ENCODE measurements at places on chromosomes 1 and 21.

DNA sequence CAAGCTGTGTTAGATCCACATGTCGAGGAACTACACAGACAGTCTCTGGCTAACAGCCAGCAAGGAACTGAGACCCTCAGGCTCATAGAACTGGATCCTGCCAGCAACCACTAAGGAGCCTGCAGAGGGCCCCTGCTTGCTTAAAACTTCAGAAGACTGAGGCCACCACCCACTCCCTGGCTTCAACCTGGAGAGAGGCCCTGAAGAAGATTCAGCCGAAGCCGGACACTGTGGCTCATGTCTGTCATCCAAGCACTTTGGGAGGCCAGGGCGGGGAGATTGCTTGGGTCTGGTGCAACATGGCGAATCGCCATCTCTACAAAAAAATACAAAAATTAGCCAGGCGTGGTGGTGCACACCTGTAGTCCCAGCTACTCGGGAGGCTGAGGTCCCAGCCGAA lies 92.6 kb upstream of the TMPRSS2 start:
- no peak for DNase-seq

- no peak for DNase-seq
Measured at GRCh38 chr1:153649863-153650235, 8.7 kb upstream of the SNAPIN start.

- no peak for DNase-seq
Measured at GRCh38 chr1:113168946-113169345, 95.9 kb downstream of the LRIG2 start.

- no peak for DNase-seq
Measured at GRCh38 chr1:200917291-200917817, 22.7 kb downstream of the INAVA start.

- DNase-seq: peak; percentile 50
Measured at GRCh38 chr21:21101911-21102310, 103.7 kb downstream of the NCAM2 start.

- no peak for DNase-seq
Measured at GRCh38 chr1:223770621-223771315, 58.4 kb downstream of the CAPN2 start.

DNA sequence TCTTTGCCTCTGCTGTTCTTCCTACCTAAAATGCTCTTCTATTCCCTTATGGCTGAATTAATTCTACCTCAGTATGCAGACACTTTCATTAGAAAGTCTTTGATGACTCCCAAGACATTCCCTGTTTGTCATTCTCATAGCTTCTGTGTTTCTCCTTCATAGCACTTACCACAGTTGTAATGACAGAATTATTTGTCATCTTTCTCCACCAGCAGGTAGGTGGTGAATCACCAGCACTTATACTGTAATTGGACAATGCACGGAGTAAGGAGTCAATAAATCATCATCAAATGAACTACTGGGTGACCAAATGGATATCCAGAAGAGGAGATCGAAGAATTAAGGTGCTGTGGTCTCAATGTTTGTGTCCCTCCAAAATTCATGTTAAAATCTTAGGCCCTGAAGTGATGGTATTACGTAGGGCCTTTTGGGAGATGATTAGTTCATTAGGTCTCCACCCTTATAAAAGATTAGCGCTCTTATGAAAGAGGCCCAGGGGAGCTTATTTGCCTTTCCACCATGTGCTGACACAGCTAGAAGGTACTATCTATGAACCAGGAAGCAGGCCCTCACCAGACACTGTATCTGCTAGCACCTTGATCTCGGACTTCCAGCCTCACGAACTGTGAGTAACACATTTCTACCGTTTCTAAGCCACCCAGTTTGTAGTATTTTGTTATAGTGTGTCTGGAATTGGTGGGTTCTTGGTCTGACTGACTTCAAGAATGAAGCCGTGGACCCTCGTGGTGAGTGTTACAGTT lies 2.4 kb upstream of the CCT8 start:
- no peak for DNase-seq

GRCh38 chr21:38911484-38912101 lies 105.9 kb downstream of the ETS2 start:
- no peak for DNase-seq

DNA sequence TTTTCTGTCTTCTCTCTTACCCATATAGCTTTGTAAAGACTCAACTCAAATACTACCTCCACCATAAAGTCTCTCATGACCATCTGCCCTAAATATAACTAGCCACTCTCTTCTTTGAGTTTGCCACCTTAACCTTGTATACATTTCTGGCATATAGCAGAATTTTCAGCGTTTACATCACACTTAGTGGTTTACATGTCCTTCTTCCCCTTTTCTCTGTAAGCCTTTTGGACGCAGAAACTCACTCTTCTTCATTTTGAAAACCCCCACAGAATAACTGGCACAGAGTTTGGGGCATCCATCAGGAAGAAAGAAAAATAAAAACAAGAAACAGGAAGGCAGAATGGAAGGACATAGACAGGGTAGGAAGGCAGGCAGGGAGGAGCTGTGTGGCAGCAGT lies 131.8 kb upstream of the DUSP10 start:
- peak; percentile 51 for DNase-seq

DNA sequence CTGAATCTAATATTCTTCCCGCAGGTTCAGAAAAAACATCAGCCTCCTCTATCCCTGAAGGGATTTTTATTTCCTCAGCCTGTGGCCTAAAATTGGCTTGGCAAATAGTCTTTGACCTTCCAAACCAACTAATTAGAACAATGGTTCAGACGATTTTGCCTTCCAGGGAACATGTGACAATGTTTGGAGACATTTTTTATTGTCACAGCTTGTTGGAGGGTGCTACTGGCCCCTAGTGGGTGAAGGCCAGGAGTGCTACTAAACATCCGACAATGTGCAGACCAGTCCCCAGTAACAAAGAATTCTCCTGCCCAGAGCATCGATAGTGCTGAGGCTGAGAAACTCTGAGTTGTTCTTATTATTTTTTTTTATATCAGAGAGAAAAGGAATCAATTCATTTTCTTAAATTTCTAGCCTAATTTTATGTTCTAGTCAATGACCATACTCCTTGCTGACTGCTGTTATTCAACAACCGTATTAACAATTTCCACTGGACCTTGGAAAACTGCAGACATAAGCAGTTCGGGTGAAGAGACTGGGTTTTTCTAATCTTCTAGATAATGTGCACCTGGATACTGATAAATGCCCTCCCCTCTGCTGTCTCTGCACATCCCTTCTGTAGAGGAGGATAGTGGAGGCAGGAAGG lies 280.7 kb downstream of the LMX1A start:
- no peak for DNase-seq

GRCh38 chr1:234559902-234560676 lies 49.9 kb downstream of the IRF2BP2 start:
- no peak for DNase-seq

DNA sequence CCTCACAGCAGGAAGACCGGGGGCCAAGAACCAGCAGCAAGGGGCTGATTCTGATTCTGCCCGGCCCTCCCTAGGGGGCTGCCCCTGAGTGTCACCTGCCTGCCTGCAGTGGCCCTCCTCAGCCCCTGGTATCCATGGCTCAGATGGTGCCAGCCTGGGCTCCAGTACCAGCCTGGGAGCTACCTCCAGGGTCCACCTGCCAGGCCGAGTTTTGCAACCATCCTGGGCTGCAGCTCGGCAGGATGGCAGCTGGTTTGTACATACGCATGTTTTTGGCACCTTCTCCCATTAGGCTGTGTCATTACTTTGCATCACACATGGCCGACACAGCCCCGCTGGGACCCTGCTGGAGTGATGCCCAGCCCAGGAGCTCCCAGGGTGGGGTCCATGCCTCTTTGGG lies 93.3 kb upstream of the WNT4 start:
- no peak for DNase-seq

GRCh38 chr1:80359666-80360065 lies 1353.1 kb upstream of the ADGRL4 start:
- no peak for DNase-seq

GRCh38 chr1:41153750-41154274 lies 88.3 kb downstream of the SCMH1 start:
- no peak for DNase-seq

DNA sequence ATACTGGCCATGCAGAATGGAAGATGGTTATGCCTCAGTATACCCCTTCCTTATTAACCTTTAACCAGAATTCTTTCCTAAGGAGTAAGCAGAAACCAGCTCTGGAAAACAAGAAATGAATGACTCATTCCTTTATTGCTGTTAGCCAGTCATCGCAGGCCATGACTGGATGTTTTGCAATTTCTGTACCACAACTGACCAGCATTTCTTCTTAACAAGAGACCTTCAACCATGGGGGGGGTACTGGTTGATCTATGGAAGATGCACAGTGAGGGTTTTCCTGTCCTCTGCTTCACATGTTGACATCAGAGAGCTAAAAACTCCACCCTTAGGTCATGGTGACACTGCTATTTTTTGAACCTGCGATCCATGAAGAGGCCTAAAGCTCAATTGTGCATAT lies 28.0 kb upstream of the RNF2 start:
- peak; percentile 76 for DNase-seq

- DNase-seq: no peak
Measured at GRCh38 chr1:161946071-161946987, 77.3 kb downstream of the OLFML2B start.

DNA sequence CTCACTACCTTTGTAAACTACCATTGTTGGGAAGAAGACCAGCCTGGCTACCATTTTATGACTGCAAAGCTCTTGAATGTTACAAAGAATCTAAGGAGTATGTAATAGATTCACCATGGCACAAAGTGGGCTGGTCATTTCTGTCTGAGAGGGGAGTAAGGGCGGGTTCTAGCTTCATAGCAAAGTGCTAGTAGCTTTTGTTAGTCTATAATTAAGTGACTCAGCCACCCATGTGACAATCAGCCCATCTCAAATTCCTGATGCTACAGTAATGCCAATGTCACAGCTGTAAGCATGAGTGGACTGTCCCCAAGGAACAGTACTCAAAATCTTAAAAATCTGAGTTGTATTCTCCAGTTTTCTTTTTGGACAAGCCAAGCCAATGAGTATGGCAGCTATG lies 15.4 kb upstream of the OTUD3 start:
- no peak for DNase-seq

GRCh38 chr1:118535901-118536300 lies 350.9 kb upstream of the SPAG17 start:
- DNase-seq: no peak

DNA sequence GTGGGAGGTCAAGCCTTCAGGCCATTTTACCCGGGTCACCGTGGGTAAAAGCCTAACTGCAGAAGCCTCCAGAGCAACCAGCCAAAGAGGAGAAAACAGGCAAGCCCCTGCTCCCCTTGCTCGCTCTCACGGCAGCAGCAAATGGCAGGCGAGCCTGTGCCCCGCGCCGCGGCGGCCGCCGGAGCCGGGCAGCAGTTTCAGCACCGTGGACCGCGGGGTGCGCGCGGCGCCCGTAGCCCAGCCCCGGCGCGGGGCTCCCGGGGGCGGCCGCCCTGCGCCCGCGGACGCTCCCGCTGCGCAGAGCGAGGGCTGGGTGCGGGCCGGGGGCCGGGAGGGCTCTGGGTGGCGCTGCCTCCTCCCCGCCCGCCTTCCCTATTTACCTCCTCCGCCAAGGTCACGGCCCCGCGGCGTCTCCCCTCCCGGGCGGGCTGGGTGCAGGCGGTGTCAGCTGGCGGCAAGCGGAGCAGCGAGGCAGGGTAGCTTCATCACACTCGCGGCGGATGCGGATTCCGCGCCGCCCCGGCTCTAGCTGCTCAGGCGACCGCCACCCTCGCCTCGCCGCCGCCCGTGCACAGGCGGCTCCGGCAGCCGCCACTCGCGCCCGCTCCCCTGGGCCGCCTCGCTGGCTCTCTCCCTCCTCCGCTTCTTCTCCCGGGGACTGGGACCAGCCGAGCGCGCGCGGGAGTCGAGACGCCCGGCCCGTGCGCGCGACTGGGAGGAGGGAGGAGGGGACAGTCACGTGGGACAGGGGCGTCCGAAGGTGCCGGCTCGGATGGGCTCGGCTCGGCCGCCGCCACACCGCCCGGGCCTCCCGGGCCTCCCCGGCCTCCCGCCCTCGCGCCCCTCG lies at the start of gene RGS7:
Gene RGS7, minus strand, starts transcription at position 687 of the 847 bp plus-strand sequence.
- no peak for DNase-seq

DNA sequence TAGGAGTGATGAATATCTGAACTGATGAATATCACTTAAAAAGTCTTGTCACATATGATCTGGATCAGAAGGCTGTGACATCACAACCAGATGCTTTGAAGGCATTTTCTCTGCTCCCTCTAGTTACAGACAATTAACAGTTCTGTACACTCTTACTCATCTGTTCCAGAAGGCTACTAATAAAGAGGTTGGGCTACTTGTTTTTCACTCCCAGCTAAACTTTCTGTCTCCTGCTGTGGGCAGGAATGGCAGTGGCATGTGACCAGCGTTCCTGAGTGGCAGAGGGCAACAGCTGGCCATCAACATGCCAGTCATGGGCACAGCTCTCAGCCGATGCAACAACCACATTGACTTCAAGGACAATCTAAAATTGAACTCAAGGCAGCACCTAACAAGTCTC lies 66.7 kb downstream of the SLC45A1 start:
- DNase-seq: no peak

GRCh38 chr1:236451796-236452373 lies 57.8 kb downstream of the EDARADD start:
- DNase-seq: peak; percentile 46

DNA sequence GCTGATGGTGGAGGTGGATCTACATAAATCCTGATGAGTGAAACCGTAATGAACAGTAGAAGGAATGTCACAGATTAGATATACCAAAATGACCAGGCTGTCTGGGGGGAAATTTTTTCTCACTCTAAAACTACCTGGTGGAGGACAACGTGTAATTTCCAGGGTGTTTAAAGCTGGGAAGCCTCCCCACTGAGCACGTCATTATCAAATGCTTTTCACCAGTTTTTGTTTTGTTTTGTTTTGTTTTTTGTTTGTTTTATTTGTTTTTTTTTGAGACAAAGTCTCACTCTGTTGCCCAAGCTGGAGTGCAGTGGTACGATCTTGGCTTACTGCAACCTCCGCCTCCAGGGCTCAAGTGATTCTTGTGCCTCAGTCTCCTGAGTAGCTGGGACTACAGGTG lies 11.6 kb downstream of the AGPAT3 start:
- DNase-seq: no peak

DNA sequence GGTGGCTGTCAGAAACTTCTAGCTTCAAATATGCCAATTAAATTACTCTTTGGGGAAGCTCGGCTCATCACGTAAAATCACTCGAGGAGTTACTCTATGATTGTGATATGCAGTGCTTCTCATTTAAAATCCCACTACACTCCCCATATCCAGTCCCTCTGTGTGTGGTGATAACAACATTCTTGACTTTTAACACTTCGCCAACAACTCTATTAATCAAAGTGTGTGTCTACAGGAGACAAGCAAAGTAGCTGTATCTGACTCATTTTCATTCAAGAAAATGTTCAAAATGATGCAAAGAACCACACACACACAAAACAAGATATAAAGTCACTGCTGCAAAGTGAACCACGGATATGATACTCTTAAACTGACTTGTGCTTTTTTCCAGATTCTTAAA lies 341.3 kb downstream of the DSCAM start:
- DNase-seq: no peak

DNA sequence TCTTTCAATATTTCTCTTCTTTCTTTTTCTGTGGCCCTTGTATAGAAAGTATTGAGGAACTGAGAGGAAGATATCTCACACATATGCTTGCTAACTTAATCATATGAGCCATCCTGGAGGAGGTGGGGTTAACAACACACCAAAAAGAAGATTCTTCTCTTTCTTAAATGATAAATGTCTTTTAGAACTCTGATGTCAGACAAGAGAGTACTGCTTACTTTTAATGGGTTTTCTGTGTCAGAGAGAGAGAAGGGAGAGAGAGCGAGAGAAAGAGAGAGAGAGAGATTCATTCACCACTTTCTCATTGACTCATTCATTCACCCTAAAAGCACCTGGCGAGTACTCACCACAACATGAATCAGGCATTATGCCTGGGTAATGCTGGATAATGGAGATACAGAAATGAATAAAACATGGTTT lies 250.3 kb upstream of the SGIP1 start:
- DNase-seq: no peak

Data from inflammatory macrophage (primary cell).